Stimulated activated CD8-positive, alpha-beta memory T cell treated with anti-CD3 and anti-CD28 coated beads, Interleukin-4, amount 100 ng/mL, for 1 hour (primary cell): ENCODE measurements at places on chromosomes 3 and 15.

- no peak for DNase-seq
These were observed 10.6 kb upstream of the SFMBT1 start for GRCh38 chr3:53056442-53056841.

DNA sequence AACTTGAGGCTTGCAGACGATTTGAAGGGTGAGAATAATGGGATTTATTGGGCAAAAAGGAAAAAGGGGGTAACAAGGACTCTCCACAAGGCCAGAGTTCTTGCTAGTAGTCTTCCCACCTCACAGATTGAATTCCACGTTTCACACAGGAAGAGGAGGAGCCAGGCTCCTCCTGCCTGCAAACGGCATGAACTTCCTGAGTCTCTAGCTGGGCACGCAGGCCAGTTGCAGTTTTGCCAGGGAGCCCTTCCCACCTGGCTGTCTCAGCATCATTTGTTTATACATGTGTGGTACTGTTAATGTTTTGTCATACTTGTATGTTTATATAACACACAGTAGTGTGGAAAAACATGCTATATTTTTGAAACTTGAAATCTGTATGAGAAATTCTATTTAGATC lies 155.0 kb downstream of the NLGN1 start:
- DNase-seq, result no peak

- no peak for DNase-seq
These were observed 30.8 kb upstream of the CPB1 start for GRCh38 chr3:148796799-148797198.

DNA sequence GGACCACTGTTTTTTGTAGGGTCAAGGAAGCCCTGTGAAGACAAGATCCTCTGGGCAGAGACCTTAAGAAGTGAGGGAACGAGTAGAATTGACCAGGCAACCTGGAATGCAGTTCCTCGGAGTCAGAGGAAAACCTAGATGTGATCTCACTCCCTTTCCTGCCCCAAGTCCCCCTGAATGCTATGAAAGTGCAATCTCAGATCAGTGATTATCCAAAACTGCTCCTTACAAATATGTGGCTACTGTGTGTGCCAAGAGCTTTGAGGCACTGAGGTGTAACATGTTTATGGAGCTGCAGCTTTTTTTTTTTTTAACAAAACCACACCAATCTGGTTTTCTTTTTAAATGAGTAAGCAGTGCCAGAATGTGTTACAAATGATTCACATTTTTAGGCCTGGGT lies 35.8 kb downstream of the THSD4 start:
- no peak for DNase-seq

DNA sequence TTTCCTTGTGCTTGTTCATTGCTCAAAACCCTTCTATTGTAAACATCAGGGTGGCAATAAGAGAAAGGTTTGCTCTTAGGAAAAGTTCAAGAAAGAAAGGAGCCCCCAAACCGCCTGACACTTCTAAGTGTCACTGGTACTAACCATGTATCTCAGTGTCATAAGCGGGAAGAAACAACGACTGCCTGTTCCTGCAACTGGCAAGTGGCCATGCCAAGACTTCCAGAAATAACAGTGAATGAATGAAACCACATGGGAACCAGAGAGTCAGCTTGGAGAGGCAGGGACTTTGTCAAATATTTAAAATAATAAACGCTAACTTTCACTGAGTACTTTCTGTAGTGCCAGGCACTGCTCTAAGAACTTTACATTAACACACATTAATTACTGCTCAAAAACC lies 1.1 kb downstream of the PLSCR2 start:
- DNase-seq, result no peak

DNA sequence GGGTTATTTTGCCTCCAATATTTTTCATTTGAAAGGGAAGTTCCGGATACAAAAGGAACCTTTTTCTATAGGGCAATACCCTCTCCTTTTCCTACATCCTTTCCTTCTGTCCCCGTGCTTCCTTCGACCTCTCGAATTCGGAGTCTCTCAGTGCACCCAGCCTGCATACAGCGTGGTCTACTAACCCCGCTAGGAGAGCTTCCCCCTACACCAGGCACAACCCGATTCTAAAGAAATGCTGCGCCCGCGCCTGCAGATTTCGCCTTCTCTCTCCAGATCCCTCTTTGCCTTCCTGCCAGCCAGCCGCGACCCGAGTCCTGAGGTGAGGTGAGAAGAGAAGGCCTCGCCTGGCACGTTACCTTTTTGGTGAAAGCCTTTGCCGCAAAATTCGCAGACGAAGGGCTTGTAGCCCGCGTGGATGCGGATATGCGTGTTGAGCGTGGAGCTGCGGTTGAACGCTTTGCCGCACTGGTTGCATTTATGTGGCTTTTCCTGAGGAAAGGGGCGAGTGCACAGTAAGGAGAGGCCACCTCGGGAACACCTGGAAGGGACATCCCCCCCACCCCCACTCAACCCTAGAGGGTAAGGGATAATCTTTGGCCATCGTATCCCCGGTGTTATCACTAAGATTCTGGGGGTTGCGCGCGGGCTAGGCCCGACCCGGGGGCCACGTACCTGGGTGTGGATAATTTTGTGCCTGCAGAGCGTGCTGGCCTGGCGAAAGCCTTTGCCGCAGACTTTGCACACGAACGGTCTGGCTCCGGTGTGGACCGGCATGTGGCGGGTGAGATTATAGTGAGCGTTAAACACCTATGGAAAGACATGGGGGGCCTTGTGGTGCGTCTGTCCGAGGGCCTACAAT lies 2.3 kb downstream of the FEZF2 start:
- DNase-seq, result no peak

GRCh38 chr3:165195640-165196576 lies at the start of gene SLITRK3:
TSS of gene SLITRK3 (minus strand) at chr3:165196384. CDS start at chr3:165190830, 5,554 bp downstream.
- no peak for DNase-seq

GRCh38 chr3:58384381-58385090 lies 49.1 kb downstream of the PDHB start:
- DNase-seq, result no peak

DNA sequence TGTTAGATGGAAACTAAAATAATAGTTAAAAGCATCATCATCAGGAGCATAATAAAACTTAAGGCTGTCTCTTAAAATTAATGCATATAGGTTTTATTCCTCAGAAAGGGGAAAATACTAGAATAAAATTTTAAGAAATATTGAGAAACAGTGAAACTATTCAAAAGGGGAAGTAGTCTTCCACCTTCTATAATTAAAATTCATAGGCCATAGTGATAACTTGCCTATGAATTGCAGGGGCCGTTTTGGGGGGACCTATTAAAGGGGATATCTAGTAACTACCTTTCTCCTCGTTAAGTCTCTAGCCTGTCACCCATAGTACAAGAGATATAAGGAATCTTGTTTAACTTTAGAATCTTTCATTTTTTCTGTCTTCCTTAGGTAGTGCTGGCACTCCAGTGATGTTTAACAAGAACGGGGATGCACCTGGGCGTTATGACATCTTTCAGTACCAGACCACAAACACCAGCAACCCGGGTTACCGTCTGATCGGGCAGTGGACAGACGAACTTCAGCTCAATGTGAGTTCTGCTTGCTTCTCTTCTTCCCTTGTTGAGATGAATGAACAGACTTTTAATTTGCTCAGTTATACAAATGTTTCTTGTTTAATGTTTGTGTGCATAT lies 600.4 kb downstream of the GRM7 start:
- no peak for DNase-seq

- no peak for DNase-seq
These were observed 3.0 kb upstream of the TFDP2 start for GRCh38 chr3:142152384-142152783.

GRCh38 chr3:139101396-139101795 lies 56.7 kb upstream of the PRR23C start:
- DNase-seq, result no peak

DNA sequence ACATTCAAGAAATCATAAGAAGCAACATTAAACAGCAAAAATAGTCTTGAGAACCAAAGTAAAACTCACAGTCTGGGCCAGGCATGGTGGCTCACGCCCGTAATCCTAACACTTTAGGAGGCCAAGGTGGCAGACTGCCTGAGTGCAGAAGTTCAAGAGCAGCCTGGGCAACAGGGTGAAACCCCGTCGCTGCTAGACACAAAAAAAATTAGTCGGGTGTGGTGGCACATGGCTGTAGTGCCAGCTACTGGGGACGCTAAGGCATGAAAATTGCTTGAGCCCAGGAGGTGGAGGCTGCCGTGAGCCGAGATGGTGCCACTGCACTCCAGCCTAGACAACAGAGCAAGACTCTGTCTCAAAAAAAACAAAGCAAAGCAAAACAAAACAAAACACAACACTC lies 117.7 kb upstream of the GOLGA6L6 start:
- no peak for DNase-seq

GRCh38 chr3:32309654-32310242 lies 71.3 kb downstream of the CMTM8 start:
- DNase-seq, result no peak

DNA sequence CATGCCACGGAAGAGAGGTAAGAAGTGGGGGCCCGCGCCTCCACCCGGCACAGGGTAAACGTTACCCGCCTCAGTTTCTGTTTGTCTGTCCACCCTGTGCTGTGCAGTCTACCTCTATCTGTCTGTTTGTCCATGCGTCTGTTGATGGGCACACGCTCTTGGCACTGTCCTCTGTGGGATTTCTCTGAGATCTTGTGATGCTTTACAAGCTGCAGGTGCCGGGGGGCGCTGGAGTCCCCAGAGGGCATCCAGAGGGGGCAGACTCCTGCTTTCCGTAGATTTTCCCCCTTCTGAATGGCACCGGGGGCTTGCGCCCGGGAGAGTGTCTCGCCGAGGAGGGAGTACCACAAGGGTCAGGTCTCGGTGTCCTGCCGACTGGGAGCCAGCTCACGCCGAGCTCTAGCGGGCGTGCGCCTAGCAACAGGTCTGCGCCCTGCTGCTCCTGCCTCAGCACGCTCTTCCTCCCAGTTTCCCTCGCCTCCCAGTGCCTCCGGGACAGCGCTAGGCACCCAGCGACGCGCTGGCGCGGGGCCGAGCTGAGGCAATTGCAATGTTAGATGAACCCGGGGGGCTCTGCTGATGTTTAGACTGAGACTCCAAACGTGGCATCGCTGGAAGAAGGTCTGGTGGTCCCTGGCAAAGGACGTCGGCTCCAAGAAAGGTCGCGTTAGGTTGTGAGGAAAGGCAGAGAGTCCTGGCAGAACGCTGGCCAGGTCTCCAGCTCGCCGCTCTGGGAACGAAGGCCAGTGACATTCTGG lies 667 bp downstream of the CEMIP start:
- no peak for DNase-seq

DNA sequence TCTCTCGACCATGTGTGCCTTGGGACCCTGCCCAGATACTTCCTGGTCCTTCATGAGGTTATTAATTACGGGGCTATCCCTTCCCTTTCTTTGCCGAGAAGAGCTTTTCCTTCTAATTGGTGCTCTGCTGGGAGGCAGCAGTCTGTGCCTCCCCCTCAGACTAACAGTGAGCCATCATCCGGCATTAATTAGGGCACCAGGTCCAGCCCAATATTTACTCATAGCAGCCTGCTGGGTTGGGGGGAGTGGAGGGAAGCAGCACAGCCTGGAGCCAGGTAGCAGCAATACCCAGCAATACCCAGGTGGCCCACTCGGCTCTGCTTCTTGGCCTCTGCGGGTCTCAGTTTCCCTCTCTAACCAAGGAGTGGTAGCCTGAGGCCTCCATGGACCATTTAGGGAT lies 20.1 kb downstream of the CACNA2D2 start:
- DNase-seq, result no peak

DNA sequence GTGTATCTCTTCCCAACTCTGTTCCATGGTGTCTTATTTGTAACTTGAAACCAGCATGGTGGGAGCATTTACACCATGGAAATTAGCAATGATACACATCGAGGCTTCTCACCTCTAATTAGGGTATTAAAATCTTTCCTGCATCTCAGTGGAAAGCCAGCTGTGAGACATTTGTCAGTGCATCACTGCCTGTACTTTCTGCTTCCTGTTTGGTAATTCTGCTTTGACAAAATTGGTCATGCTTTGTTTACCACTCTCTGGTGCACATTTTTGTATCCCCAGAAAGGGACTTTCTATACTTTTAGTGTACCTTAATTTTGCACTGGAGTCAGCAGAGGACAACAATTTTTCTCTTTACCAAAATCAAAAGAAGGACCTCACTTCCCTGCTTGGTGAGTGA lies 402.1 kb downstream of the PDCD6IP start:
- no peak for DNase-seq

DNA sequence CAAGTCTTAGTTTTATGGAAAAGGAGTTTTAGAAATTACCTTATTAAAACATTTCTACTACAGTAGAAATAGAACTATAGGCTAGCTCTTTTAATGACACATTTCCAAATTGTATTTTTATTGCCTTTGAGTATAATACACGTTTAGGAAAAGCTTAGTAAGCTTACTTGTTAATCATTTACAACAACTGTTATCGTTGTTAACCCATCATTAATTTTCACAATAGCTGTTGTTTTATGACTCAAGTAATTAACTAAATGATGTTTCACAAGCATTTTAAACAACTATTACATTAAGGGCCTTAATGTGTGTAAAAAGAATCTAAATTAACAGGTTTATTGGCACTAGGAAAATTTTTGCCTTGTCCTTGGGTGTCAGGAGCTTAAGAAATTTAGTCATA lies 120.5 kb upstream of the THRB start:
- no peak for DNase-seq

DNA sequence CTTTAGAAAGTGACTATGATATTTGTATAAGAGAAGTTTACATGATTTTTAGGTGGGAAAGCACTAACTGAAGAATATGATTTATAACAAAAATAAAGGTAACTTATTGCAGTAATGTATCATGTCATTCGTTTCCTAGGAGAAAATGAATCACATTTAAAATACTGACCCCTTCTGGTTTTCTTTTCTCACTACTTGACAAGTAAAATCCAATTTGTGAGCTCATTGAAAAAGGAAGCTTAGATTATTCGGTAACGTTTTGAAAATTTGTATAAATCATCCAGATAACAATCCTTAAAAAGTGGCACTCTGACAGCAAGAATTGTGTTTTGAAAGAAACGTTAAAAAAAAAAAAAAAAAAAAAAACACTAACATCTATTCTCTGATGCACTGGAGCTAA lies 39.0 kb downstream of the NSUN3 start:
- no peak for DNase-seq

- no peak for DNase-seq
These were observed 130.6 kb downstream of the FAM174B start for GRCh38 chr15:92524874-92525565.

DNA sequence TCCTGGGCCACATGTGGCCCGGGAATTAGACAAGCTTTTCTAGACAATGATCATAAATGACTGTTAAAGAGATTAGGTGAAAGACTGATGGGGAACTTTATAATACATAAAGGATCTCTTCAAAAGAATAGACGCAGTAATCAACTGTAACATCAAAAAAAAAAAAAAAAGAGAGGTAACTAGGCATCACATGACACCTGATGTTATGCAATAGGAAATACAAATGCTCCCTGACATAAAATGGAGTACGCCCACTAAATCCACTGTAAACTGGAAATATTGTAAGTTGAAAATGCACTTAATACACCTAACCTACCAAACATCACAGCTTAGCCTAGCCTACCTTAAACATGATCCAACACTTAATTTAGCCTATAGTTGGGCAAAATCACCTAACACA lies 27.2 kb downstream of the GSK3B start:
- no peak for DNase-seq

GRCh38 chr3:193010191-193010590 lies 92.5 kb upstream of the MB21D2 start:
- DNase-seq, result no peak

GRCh38 chr3:195467641-195468390 lies 25.0 kb upstream of the ACAP2 start:
- DNase-seq, result no peak
